Stimulated activated CD8-positive, alpha-beta memory T cell treated with anti-CD3 and anti-CD28 coated beads, Interleukin-2, amount 100 ng/mL, for 1 hour (primary cell): ENCODE measurements at places on chromosomes 1 and 21.

DNA sequence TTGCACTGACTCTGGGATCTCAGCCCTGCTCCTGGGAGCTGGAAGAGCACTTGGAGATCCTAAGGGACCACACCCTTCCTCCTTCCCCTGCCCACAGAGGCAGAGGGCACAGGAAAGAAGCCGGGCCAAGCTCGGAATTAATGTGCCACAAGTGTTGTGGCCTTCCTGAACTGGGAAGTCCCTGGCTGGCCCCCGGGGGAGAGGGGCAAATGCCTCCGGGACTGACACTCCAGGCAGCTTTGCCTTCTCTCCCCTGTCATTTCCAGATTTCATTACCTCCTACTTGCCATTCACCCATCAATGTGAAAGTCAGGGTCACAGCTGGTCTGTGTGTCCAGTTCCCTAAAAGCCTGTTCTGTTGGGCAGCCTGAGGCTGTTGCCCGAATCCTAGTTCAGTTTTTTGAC, 21.7 kb downstream of the SESN2 start:
- DNase-seq, result no peak

- peak; percentile 20 for DNase-seq
These were observed 790 bp downstream of the RPS8 start for GRCh38 chr1:44775930-44776729.

- DNase-seq, result no peak
These were observed 8.9 kb downstream of the CASP9 start for GRCh38 chr1:15515022-15515663.

DNA sequence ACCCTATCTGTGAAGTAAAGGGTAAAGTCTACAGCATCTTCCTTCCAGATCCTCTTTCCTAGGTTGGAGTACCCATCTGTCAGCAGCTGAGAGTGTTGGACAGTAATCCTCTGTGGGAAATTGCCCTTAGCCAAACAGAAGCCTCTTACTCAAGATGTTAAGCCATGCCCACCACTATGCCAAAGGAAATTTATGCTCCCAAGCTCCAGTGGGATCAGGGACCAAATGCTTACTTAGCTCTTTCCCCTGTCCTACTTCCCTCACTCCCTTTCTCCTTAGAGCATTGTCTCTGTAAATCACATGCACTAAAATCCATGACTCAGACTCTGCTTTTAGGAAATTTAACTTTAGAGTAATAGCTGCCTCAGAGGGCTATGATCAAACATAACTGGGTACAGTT, 254.0 kb downstream of the BRINP2 start:
- DNase-seq, result no peak

DNA sequence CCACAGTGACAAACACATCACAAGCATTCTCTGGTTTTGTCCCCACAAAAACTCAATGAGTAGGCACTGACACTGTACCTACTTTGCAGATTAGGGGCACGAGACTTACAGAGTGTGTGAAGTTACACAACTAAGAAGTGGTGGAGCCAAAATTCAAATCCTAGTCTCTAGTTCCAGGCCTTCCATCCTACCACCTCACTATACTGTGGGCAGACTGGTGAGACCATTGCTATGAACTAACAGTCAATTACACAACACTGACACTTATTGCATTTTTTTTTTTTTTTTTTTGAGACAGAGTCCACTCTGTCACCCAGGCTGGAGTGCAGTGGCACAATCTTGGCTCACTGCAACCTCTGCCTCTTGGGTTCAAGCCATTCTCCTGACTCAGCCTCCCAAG, 71.4 kb downstream of the KCNN3 start:
- no peak for DNase-seq

GRCh38 chr1:17122521-17123164, 3.4 kb upstream of the PADI2 start:
- no peak for DNase-seq

DNA sequence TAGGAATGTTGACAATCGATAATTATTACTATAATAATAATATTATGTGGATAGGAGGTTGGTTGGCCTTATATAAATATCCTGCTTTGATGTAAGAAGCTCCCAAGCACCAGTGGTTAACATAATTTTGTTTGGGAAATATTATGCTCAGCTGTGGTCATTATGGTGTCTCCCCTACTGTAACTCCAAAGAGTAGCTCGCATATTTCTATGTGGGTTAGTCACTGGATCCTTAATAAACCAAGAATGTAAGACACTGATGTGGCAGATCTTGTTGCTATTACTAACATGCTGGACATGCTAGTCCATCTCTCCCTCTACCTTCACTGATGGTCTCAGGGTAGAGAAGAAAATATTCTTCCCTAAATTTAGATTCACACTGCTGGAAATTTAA, 79.2 kb upstream of the RALGPS2 start:
- DNase-seq, result no peak

DNA sequence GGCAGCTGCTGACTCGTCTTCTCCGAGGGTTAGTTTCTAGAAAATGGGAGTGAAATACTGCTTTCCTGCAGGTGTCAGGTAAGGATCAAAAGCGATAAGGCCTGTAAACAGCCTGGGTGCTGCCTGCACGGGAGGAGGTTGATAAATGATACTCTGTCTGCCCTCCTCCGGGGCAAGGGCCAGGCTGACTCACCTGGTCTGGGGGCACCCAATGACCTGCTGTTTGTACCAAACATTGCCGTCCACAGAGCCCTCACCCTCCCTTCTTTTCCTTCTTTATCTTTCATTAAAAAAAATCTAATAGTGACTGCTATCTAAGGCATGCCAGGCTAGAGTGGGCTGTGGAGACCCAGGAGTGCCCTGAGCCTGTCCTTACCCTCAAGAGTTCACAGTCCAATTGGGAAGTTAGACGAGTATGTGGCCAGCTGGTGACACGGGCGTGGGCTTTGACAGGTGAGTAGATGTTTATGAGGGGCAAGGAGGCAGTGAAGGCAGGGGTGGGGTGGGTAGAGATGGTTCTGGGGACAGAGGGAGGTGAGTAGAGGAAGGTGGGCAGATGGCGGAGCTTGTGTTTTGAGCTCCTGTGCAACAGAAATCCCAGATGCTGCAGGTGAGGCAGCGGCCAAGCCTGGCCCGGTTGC, 16.2 kb downstream of the EDN2 start:
- no peak for DNase-seq

DNA sequence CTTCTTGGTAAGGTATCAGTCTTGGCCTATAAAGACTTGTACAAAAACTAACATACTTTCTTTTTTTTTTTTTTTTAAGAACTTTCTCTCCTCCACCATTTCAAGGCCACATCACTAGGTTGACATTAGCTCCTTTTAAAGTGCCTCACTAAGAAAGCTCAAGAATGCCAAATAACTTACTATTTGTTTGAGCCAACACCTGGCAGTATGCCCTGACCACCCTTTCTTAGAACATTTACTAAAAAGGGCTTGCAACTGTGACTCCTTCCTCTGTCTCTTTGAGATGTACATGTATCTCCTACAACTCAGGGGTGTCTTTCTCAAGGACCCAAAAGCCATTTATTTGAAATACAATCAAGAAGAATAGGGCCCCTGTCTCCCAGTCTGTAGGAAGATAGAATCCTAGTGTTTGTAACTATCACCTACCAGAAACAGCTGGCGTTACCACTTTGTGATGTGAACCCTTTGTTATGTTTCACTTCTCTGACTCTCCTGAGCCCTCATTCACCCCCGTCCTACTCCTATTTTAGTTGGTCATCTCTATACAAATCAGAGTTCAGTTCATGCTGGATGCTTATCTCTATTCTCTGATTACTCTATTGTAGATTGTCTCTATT, 12.2 kb upstream of the SAMD13 start:
- DNase-seq, result no peak

- no peak for DNase-seq
These were observed 69.8 kb upstream of the DIRAS3 start for GRCh38 chr1:68120136-68120791.

GRCh38 chr1:64163431-64163830, 40.0 kb upstream of the UBE2U start:
- DNase-seq, result no peak

- no peak for DNase-seq
These were observed 2.0 kb downstream of the PRMT6 start for GRCh38 chr1:107058245-107059032.

GRCh38 chr1:160251011-160251410, 11.3 kb downstream of the DCAF8 start:
- DNase-seq, result no peak

DNA sequence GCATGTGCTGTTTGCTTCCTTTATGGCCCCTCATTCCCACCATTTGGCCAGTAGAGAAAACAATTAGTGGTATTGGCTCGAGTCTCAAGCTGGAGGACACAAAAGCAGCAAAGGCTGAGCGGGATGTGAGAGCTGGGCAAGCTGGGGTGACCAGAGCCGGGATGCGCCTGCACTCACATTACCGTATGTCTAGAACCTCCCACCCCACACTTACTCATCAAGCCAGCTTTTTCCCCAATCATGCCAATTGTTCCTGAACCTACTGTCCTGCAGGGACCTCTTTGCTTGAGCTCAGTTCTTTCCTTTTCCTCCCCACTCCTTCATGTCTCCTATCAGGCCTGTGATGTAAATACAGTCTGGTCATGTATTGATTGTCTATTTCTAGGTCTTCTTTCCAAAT, 45.9 kb downstream of the KIRREL1 start:
- DNase-seq, result no peak

- no peak for DNase-seq
These were observed 13.8 kb upstream of the SYDE2 start for GRCh38 chr1:85214654-85215053.

DNA sequence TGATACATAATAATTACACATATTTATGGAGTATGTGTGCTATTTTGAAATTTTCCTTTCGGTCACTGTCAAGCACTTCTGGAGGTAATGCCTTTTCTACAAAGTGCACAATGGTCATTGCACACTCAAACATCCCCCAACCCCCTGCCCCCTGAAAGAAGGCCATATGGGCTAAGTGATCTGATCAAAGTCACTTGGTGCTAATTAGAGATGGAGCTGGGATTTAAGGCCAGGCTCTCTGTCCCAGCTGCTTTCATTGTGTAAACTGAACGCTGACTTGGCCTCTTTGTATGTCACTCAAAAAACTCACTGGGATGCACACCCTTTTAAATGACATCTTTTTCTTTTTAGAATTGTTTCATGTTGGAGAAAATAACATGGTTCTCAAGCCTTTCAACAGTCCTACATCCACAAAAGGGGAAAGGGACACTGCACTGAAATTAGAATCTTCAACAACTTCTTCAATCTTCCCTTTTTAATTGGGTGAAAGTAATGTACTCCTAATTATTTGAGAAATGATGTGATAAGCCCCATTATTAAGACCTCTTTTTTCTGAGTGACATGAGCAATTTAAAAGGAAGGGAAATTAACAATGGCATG, 149.2 kb downstream of the ST6GALNAC5 start:
- DNase-seq, result no peak

- DNase-seq, result no peak
These were observed 121.6 kb upstream of the IRF2BP2 start for GRCh38 chr1:234731569-234732085.

GRCh38 chr1:115469703-115470476, 131.8 kb upstream of the NGF start:
- no peak for DNase-seq

DNA sequence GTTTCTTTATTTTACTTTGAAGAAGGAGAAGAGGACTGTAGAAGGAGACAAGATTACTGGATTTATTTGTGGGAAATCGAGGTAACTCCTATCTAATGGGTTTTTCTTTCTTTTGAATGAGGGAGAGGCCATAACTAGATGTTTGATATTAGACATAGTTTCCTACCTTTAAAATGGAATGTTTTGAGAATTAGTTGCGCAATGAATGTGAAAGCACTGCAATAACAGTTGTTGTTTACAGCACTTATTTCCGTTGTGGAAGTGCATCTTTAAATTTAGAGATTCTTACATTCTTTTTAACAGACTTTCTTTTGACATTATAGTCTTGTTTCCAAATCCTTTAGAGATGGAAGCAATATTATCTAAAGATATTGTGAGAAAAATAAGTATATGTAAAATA, 229.0 kb downstream of the SRGAP2C start:
- DNase-seq, result no peak

GRCh38 chr1:89686520-89686919, 53.6 kb downstream of the LRRC8C start:
- DNase-seq, result no peak

- DNase-seq, result no peak
These were observed 10.5 kb upstream of the MDM4 start for GRCh38 chr1:204505674-204506200.

GRCh38 chr1:1115136-1115785, 628 bp downstream of the C1orf159 start:
- DNase-seq, result no peak

DNA sequence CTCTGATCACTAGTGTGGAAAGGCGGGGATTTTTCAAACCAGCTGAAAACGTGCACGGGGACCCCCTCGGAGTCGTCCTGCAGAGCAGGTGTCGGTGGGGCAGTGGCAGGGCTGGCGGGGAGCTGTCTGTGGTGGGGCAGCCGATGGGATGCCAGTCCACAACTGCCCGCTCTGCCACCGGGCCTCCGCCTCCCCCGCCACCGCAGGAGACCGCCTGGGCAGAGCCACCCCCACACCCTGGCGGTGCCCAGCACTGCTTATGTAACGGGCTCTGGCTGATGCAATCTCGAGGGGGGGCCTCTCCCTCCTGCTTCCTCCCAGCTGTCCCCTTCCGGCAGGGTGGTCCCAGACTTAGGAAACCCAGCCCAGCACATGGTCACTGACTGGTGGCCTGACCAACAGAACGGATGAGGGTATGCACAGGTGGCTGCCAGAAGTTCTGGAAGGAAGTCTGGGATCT, 9.3 kb downstream of the CHD5 start:
- DNase-seq, result no peak

- no peak for DNase-seq
These were observed 51.3 kb upstream of the ATP1A1 start for GRCh38 chr1:116321766-116322175.
